ENCODE measurements at places on chromosomes 1 and 21.

- no peak for DNase-seq
Measured at GRCh38 chr1:229136822-229137221, 134.1 kb upstream of the RAB4A start.

DNA sequence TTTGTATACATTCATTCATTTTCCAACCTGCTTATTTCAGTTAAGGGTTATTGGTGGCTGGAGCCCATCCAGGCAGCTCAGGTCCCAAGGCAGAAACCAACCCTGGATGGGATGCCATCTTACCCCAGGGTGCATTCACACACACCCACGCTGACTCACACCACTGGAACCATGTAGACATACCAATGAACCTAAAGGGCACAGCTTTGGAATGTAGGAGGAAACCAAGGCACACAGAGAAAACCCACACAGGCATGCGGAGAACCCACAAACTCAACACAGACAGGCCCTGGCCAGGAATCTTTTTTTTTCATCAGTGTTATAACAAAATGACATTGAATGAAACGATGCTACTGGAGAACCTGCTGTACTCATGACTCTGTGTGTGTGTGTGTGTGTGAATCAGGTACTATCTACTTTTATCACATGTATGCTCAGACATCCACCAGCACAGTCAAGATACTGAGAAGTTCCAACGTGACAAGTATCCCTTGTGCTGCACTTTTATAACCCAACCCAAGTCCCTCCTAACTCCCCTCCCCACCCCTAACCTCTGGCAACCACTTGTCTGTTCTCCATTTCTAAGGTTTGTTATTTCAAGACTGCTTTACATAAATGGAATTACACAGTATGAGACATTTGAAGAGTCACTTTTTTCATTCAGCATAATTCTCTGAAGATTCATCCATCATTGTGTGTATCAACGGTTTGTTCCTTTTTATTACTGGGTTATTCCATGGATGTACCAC, 286.8 kb upstream of the PLD5 start:
- no peak for DNase-seq

GRCh38 chr1:92653605-92654381, 131.1 kb downstream of the EVI5 start:
- DNase-seq, result no peak

DNA sequence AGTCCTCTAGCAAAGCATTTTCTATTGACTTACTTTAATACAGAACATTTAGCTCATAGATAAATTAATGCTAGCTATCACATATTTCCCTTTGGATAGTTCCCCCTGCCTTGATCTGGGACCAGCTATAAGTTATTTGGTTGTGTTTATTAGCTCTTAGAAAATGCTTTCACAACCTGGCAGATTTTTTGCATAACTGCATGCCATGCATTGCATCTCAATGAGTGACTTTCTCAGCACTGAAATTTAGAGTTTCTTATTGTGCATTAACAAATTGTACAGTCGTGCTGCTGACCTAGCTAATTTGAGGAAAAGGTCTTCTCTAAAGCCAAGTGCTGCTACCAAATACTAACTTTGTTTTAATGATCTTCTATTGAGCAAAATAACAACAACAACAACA, 164.8 kb downstream of the PLPPR5 start:
- DNase-seq, result no peak

GRCh38 chr1:179803918-179804317, 60.8 kb downstream of the FAM163A start:
- DNase-seq, result no peak

GRCh38 chr1:108010581-108010980, 45.6 kb upstream of the VAV3 start:
- DNase-seq, result no peak

DNA sequence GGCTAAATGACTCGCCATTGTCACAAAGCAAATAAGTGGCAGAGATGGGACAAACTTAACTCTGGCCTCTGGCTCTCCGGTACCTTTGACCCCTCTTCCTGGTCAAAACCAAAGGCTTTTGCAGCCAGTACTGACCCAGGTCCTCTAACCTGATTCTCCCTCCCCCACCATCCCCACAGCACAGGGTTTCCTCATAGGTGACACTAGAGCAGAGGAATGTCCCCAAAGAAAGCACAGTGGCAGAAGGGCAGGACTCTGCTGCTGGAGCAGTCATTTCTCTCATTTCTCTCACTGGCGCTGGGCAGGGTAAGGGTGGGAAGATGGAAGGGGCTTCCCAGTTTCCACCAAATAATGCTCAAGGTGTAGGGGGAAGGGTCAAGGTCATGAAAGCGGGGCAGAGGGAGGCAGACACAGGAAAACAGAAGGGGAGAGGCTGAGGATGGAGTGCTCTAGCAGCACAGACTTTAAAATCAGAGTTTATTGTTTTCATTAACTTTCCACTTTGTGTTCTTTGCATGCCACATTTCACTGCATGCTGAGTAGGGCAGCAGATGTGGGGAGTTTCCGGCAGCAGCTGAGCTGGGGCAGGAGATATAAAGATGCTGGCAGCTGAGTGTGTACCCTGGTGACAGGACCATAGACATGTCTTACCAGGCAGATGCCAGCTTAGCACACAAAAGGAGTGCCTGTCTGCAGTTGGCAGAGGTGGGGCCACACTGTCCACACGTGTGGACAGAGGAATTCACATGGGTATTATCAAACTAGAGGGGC, 80.5 kb downstream of the FAM78B start:
- no peak for DNase-seq

DNA sequence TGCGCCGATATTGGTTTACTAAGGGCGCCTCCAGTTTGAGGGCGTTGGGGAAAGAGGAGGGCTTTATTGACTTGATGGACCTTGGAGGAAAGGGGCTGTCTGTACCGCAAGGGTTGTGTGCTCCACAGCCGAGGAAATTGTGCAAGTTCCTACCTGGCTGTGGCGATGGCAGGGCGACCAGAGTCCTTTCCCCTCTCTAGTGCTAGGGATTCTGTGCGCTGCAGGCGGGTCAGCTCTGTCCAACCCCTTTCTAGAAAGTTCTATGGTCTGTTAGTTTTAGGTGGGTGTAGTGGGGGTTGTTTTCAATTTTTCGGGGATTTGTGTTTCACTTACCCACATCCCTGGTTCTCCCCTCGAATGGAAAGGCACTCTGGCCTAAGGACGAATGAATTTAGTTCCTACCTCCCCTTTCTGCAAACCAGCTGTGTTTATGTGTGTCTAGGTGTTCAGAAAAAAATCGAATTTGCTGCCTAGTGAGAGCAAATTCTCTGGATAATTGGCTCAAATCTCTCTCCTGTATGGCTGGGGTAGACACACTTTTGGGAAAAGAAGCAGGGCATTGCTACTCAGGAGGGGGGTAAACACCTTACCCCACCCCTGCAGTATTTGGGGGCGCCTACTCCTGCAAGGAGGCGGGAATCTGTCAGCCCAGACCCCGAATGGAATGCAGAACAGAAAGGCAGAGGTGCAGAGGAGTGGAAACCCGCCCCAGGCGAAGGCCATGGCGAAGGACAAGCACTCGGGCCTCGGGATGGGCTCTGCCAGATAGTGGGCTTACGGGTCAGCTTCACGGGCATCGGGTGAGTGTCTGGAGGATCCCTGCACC, 2.0 kb downstream of the DMBX1 start:
- DNase-seq, result no peak

DNA sequence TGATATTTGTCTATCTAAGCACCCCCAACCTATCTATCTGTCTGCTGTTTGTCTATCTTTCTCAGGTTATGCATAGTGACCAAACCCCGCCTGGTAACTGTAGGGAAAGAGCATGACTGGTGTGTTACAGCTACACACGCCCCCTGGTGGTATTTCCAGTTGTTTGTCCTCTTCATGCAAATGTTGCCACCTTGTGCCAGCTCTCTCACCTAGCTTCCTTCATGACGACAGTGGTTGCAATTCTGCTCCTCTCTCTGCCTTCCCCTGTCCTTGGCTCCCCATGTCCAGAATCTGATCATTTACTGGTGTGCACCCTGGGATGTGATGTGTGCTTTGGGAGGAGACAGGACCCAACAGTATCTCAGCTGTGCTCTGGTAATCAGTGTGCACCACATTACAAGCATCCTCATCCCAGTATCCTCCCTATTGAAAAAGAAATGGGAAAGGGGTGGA, 8.1 kb upstream of the INKA2 start:
- DNase-seq, result no peak

DNA sequence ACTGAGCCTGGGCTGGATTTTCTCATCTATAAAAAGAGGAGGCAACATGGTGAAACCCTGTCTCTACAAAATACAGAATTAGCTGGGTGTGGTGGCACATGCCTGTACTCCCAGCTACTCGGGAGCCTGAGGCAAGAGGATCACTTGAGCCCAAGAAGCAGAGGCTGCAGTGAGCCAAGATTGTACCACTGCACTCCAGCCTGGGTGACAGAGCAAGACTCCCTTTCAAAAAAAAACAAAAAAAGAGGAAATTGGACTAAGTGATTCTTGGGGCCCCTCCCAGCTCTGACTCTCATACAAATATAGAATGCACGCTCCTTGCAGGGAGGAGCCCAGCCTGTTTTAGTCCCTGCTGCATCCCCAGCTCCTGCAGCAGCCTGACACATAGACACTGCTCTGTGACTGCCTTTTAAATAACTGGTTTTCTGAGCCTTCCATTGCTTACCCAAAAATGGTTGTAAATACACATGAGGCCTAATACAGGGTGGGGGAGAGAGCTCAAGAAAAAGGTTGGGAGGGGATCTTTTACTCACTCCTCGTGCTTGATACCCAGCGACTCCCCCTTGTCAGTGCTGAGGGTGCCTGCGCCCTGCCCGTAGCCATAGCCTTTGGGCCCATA, 17.2 kb downstream of the CSRP1 start:
- no peak for DNase-seq

- DNase-seq, result no peak
Measured at GRCh38 chr1:106956721-106957120, 99.8 kb upstream of the PRMT6 start.

DNA sequence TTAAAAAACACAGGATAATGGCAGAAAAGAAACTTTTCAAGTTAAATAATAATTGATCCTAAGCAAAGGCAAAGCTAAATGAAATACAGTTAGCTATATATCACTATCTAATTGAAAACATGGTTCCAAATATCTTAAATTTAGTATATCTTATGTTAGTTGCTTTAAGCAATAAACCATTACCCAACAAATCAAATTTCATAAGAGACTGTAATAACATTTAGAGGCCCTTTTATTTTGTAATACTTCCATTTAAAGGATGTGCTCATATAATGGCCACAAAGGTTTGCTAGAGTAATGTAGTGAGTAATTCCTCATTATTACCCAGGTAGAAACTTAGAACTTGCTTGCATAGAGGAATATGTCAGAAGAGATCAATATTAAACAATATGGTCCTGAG, 32.3 kb downstream of the RPL5 start:
- DNase-seq, result no peak

DNA sequence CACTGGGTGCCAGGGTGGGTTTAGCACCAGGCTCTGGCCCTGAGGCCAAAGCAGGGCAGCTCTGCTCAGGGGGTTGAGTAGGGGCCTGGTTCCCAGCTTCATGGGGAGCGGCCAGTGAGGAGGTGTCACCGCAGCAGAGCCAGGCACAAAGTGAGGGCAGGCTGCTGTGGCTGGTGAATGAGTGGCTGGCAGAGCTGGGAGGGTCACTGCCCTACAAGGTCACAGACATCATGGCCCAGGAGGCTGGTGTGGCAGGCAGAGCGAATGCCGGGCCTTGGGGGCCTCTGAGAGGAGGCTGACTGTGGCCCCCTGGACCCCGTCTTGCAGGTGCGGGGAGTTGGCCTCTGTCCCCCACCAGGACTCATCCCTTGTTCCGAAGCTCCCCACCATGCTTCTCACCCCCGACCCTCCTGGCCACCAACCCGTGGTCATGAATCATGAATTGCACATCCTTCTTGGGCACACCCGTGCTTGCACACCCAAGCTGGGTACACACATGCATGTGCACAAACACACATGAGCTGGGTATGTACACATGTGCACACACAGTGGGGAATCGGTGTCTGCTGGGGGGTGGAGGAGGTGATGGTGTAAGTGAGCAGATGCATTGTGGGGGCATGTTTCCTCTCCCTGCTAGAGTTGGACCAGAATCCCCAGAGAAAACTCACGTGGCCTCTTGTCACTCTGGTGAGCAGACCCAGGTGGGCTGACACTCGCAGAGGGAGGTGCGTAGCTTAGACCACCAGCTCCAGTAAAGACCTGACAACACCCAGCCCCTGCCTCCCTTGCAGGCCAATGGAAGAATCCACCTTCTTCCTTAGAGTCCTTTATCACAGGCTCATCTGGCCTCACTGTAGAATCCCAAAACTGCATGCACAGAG, 4.8 kb upstream of the GNB1 start:
- no peak for DNase-seq

GRCh38 chr1:212166644-212167043, 118.6 kb upstream of the PPP2R5A start:
- DNase-seq, result no peak

GRCh38 chr21:28592205-28592865, 400.3 kb downstream of the LTN1 start:
- no peak for DNase-seq

DNA sequence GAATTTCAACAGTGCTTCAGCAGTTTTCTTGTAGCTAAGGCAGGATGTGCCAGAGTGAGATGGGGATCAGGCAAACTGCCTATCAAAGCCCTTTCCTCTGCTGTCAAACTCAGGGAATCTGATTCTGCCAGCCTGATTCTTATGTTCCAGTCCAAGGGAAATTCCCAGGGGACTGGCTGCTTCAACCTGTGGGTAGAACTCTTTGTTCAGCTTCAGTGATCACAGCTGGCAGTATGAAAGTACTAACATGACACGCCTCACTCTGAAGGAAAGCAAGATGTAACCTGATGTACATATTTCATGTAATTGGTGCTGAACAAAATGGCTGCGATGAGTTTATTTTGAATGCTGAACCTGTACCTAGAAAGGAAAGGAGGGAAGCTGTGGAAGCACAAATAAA, 40.1 kb upstream of the SLC5A9 start:
- DNase-seq, result no peak

DNA sequence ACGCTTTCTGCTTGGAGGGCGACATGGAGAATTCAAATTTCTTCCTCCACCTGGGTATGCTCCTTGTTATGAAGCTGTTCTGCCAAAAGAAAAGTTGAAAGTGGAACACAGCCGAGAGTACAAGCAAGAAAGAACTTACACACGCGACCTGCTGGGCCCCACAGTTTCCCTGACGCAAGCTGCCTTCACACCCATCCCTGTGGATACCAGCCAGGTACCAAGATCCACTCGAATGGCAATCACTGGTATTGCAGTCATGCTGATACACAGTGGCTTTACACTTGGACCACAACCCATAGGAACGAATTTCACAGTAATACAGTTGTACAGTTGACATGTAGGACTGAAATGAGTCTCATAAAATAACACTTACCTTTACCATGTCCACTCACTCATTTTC, 387.4 kb downstream of the ZP4 start:
- DNase-seq, result no peak

DNA sequence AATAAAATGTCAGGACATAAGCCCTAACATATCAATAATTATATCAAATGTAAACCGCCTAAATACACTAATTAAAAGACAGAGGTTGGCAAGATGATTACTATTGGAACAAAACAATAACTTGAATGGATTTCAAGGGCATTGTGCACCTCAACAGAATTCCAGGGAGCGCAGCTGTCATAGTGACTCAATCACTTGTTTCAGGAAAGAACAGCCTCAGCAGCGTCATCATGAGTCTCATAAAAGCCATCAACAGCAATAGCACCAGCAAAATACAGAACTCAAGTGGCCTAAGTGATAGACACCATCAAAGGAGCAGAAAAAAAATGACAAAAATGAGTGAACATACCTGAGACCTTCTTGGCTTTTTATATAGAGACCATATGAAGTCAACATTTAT, 632.7 kb upstream of the NR5A2 start:
- DNase-seq, result no peak

- no peak for DNase-seq
Measured at GRCh38 chr1:15504436-15504835, 19.6 kb downstream of the CASP9 start.

Measured in stimulated activated CD8-positive, alpha-beta memory T cell treated with anti-CD3 and anti-CD28 coated beads, Interleukin-4, amount 100 ng/mL, for 1 hour (primary cell).